NCI-H345 (cell line): ENCODE measurements at places on chromosomes 2 and 18.
A peak's percentile ranks its signal among the peaks of the same experiment; 100 is the strongest.

DNA sequence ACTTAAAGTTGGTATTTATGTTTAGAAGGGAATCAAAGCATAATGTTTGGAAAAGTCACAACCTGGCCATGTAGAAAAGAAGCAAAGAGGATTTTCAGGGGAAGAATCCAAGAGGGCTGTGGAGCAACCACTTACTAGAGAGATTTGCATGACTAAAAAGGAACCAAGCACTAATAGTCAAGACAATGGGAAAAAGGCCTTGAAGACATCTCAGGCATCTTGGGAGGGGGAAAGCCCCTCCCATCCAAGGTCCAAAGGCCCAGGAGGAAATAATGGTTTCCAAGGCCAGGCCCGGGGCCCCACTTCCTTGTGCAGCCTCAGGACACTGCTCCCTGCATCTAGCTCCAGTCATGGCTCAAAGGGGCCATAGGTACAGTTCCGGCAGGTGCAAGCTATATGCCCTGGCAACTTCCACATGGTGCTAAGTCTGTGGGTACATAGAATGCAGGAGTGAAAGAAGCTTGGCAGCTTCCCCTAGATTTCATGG, 128.1 kb downstream of the EIPR1 start:
- no peak for DNase-seq

DNA sequence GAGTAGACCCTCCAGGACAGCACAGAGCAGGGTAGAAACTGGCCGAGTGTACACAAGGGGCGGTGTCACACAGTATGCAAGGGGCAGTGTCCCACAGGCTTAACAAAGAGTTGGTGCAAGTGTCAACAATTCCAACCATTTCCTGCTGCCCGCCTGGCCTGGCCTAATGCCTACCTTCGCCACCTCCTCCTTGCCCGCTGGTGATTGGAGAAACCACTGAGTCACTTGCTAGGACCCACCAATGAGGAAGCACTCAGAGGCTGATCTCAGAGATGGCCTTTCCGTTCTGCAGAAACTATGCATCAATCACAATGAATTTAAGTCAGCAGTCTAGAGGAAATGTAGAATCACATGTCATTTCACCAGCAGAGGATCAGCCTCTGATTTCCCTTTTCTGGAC, 263.3 kb upstream of the PKDCC start:
- DNase-seq: no peak

GRCh38 chr2:239150125-239151011, 250.5 kb downstream of the HDAC4 start:
- no peak for DNase-seq

- no peak for DNase-seq
Observed at GRCh38 chr2:158357699-158358098, 98.9 kb downstream of the CCDC148 start.

- DNase-seq: peak; percentile 40
Observed at GRCh38 chr2:160494201-160494644, 616 bp upstream of the RBMS1 start.

DNA sequence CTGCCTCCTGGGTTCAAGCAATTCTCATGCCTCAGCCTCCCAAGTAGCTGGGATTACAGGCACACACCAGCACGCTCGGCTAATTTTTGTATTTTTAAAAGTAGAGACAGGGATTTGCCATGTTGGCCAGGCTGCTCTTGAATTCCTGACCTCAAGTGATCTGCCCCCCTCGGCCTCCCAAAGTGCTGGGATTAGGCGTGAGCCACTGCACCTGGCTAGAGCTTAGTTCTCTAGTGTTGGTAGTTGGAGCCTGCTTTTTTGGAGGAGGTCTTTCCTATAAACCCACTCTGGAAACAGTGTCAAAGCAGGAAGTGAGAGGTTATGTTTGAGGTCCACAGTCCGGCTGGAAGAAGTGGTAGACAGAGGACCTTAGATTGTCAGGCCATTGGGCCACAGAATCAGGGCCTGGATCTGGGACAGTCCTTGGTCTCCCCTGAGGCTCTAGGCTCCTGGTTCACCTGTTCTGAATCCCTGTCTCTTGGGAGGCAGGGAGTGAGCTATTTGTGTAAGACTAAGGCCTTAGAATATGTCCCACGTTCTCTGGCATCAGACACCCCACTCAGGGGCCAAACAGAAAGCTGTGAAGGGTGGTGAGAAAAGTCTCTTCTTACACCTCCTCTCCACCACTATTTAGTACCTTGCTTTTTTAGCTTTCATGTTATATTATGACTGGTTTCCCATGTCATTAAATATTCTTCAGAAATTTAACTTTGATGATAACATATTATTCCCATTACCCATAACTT, 34.5 kb downstream of the PCBP1 start:
- no peak for DNase-seq

DNA sequence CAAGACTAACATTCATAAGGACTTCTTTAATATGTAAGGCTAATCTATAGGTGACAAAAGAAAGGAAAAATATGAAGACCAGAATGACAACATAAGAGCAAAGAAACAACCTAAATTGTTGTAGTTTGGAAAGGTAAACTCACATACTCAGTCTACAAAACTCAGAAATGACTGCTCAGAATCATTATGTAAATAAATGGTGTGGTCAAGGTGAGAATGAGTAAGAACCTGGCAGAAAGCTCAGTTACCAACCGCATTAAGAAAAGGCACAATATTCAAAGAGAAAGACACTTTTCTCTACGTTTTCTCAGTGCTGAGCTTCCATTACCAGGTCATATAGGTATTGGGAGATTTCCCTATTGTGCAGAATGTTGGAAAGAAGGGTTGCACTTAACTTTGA, 15.8 kb downstream of the ATF2 start:
- DNase-seq: no peak

- DNase-seq: no peak
Observed at GRCh38 chr18:49152885-49153284, 202.1 kb upstream of the SMAD7 start.

DNA sequence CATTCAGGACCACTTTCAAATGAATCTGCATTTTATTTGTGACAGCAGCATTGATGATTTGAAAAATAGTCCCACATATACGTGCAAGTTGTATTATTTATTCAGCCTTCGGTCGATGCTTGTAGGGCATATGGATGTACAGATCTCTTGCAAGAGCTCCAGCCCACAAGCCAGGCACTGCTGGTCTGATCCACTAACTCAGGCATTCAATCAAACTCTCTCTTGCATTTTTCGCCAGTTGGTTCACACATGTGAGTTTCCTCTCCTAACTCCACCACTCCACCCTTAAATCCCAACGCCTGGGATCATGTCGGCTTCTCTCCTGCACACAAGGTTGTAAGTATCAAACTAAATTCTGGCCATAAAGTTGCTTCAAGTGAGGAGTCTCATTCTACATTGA, 318.7 kb downstream of the CYP26B1 start:
- DNase-seq: no peak

- peak; percentile 48 for DNase-seq
Observed at GRCh38 chr2:84495539-84496146, 20.7 kb upstream of the DNAH6 start.

DNA sequence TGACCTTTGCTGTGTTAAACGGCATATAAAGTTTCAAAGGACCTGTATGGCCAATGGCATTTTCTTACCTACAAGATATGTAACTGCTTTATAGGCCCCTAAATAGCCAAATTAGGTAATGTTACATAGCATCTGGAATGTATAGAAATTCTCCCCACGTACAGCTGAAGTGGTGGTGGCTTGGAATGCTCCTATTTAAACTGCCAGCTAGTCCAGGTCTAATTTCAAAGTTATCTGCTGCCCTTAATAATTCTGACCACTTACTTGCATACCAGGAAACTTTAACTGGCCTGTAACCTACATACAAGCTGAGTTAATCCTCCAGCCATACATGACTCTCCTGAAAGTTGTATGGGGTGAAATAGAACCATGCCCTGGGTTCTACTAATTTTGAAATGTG, 1.3 kb downstream of the KIAA2012 start:
- no peak for DNase-seq

DNA sequence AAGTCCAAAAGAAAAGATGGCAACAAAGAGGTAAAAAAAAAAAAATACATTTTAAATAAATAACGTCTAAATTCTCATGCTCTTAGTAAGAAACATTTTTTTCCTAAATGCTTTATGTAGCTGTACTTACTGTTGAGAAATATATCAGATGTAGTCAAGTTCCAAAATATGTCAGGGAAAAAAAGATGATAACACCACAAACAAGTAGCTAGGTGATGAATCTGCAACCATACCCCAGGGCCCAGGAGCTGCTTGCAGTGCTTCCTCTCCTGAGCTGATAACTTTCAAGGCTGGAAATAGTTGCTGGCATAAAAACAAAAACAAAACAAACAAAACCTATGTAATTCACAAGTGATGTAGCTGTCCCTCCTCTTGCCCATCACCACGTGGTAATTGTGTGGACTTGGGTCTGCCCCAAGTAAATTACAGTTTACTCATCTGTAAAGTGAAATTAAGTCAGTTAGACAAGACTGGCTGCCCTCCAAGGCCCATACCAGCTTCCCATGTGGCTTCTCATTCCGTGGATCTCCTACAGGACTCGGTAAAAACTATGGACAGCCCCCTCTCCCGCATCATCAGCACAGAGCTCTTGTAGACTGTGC, 82.6 kb downstream of the SP100 start:
- no peak for DNase-seq

DNA sequence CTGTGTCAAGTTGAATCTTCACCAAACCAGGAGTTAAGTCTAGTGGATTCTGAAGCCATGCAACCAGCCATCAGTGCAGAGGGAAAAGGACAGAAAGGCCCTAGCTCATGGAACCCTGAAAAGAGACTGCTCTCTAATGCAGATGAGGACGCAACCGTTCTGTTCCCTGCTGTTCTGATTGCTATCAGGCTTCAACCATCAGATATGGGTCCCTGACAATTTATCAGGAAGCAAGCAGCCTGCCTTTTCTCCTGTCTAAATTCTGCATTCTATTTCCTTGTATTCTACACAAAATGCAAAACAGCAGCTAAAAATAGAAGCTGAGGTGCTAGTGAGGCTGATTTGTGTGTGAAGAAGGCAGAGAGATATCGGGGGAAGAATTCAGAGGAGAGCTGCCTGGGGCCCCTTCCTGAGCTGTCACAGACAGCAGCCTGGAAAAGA, 68.4 kb upstream of the RTN4 start:
- no peak for DNase-seq

DNA sequence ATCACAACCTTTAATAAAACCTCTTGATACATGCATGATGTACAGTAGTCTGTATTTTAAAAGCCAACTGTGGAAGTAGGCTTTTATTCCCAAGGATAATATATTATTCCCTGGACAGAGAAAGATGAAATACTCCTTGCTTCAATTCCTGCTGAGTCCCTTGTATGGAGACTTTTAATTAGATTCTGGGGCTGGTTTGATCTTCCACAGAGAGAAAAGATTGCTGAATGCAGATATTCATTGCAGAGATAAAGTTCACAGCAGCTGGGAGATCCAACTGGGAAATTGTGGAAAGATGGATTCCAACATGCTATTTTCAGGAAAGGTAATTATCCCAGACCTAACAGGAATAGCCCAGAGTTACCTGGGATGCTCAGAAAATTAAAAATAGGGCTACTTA, 607.0 kb upstream of the HS6ST1 start:
- no peak for DNase-seq

DNA sequence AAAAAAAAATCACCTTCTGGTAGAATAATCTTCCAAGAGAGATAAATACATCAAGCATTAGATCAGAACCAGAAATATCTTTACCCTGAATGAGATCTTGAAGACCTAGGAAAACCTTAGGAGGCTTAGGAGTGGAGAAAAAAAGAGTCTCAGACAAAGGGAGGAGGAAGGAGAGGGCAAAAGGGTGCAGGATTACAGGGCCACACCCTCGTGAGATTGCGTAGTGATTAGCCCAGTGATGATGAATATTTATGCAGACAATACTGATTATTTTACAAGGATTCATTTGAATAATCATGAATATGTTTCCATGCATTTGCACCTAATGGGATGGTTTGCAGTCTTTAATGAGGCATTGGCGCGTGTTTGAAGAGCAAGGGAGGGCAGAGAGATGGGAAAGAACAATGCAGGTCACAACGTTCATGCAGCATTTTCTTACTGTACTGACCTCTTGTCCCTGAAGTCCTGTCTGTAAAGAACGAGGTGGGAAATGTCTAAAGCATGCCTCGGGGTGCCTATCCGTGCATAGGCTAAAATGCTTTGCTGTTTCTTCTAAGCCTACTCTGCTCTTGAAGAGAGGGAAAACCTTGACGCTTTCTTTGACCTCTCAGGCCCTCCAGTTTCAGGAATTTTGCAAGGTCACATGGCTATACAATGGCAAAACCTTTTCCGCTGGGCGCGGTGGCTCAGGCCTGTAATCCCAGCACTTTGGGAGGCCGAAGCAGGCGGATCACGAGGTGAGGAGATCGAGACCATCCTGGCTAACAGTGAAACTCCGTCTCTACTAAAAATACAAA, 18.6 kb upstream of the ZNF532 start:
- no peak for DNase-seq

GRCh38 chr2:219045937-219046550, 4.7 kb upstream of the CFAP65 start:
- DNase-seq: no peak

DNA sequence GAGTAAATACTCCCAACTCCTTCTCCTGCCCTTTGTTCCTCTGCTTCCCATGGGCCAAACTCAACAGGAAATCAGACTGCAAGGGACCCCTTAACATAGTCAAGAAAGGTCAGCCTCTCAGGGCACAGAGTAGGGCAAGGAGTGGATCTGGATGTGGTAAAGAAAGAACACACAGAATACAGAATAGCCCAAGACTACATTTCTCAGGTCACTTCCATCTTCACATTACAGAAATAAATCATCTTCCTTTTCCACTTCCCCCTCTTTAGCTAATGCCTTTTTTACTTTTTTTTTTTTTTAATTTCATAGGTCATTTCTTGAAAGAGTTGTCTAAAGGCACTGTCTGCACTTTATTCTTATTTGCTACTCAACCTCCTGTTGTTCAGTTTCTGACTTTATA, 558.3 kb downstream of the TNS1 start:
- no peak for DNase-seq

- no peak for DNase-seq
Observed at GRCh38 chr18:79599441-79599931, 80.1 kb upstream of the CTDP1 start.

DNA sequence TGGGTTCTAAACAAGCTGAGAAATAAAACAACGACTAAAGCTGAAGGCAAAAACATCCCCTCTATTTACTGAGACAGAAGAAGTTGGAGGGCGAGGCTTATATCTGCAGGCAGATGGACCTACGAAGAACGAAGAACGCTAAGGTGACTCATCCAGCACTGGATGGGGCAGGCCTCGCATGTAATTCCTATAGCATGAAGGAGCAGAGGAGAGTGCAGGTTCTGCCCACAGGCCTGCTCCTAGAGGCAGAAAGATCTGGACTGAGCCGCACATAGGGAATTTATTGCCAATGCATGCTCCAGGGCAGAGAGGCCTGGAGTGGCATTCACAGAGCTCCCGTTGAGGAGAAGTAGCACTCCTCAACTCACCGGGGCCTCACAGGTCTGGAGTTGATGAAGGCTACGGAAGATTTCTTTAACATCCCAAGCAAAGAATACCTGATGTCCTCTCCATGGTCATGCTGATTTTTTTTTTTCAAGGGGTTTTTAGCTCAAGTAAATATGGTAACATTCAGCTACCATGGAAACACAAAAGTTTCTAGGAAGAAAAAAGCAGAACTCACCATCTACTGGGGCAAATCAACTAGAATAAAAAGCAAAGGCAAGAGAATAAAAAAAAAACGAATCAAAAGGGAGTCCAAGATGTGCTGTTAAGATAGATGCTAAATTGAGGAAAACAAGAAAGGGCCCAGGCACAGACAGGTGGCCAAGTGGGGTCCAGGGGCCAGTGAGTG, 10.4 kb upstream of the METTL21A start:
- no peak for DNase-seq
